Stimulated activated CD4-positive, alpha-beta T cell treated with anti-CD3 and anti-CD28 coated beads, Interleukin-1b, Interleukin-23, amount 100 ng/mL, for 4 hours (primary cell): ENCODE measurements at places on chromosomes 3 and 15.

- DNase-seq, result no peak
These were observed 51.8 kb upstream of the GALNT15 start for GRCh38 chr3:16122661-16123060.

DNA sequence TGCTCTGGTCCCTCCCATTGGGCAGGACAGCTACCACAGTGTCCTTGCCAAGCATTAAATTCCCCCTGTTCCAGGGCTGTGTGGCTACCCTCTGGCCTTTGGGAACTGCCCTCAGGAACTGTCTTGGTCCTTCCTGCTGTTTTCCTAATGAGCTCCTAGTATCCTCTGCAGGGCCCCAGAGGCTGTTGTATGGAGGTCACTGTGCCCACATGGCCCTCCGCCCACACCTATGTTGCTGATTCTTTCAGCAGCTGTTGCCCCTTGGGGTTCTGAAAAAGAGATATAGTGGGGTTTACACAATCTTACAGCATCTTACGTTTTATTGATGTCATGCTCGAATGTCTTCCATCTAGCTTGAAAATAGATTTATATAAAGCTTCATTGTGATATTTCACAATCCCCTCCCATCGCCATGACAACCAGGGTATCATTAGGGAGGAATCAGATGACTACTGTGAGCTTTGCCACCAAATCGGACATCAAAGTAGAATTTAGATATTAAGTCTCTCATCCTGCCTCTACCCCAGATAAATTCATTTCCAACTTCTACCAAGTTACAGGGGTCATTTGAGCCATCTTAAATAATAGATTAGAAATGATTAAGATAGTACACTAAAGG lies 97.1 kb upstream of the NR2E3 start:
- no peak for DNase-seq

DNA sequence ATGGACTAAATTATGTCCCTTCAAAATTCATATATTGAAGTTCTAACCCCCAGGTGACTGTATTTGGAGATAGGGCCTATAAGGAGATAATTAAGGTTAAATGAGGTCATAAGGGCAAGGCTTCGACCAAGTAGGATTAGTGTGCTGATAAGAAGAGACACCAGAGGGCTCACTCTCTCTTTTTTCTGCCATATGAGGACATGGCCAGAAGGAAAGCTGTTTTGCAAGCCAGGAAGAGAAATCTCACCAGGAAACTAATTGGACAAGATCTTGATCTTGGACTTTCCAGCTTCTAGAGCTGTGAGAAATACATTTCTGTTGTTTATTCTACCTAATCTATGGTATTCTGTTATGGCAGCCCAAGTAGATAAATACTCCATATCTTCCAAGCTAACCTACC lies 503.6 kb upstream of the NAALADL2 start:
- DNase-seq, result no peak

DNA sequence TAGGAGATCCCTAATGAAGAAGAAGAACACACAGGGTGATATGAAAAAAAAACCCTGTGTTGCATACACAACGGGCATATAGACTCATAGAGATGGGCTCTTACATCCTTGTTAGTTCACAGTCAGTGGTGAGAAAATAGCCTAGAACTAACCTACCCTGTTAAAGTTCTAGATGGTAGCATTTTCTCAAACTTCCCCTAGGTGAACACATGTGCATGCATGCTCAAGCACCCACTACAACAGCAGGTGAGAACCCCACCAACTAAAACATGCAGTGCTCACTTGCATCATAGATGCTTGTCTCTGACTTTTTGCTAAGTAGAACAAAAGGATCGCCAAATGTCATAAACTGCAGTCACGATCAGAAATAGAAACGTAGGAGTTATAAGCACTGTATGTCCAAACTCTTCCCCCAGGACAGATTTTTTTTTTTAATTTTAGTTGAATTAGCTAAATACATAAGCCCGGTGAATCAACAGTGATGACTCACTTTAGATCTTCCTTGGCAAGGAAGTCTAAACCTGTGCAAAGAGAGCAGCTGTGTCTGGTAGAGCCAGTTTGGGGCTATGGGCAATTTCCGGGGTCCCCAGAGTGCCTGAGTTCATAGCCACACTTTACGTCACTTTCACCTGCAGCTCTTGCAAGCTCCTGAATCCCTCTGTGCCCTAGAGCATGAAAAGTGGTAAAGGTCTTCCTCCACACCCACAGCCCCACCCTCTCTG lies 96.2 kb upstream of the SEMA6D start:
- DNase-seq, result no peak

GRCh38 chr3:41129731-41130130 lies 69.6 kb upstream of the CTNNB1 start:
- no peak for DNase-seq

GRCh38 chr3:154981201-154981600 lies 98.9 kb upstream of the MME start:
- no peak for DNase-seq

GRCh38 chr3:178714925-178715832 lies 178.9 kb downstream of the KCNMB2 start:
- DNase-seq, result no peak

GRCh38 chr3:37556789-37557301 lies 304.8 kb upstream of the CTDSPL start:
- no peak for DNase-seq

DNA sequence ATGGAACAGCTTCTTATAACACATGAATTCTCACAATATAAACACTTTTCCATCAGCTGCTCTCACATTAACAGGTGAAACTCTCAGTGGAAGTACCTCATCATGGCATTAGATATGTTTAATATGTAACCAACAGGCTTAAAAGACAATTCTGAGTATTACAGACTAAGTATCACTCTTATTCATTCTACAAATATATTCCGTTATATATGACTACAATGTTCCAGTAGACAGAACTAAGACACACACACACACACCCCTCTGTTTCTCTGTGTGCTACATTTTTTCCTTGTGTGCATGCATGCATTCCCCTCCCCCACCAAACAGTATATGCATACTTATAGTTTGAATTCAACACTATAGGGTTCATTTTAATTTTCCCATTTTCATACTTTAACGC lies 32.4 kb downstream of the MRPL3 start:
- no peak for DNase-seq

DNA sequence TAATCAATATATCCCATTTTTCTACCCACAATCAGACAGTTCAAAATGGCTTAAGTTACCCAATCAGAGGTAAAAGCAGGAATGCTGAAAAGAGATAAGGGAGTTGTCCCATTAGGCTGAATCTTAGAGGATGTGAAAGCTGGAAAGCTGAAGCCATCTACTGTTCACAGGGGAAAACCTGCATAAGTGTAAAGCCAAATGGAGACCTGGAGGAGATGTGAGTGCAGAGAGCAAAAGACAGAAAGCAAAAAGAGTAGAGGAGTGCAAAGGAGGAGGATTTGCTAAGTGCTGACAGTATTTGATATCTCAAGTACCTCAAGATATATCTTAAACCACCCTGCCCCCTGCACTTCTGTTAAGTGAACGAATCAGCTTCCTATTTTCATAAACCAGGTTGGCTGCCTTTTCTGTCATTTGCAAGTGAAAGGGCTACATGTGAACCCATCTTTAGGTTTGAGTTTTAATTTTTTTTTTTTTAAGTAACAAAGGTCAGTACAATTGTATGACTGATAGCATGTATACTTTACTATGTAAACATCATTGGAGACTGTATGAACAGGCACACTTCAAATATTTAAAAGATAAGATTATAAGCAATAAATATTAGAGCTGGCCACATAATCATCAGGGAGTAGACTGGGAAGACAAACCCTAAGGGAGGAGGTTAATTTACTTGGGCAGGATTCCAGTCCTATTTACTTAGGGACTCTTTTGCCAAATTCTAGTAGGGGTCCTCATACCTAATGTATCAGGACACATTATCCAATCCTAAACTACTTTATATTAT lies 22.8 kb upstream of the P2RY1 start:
- no peak for DNase-seq
